ENCODE measurements at places on chromosomes 16 and 17. TPM values are rescaled to one million over a fixed set of nuclear protein-coding genes. Genes with fewer than 3 reads are reported as not detected.

Gene SMIM5
- 0.07 TPM for total RNA-seq

GRCh38 chr17:10003705-10004104 is 98.6 kb upstream of the RCVRN start:
- no peak for DNase-seq

Gene CBX2
- 9.5 TPM for total RNA-seq

GRCh38 chr17:185445-186138 is 4.1 kb upstream of the DOC2B start:
- DNase-seq: no peak

DNA sequence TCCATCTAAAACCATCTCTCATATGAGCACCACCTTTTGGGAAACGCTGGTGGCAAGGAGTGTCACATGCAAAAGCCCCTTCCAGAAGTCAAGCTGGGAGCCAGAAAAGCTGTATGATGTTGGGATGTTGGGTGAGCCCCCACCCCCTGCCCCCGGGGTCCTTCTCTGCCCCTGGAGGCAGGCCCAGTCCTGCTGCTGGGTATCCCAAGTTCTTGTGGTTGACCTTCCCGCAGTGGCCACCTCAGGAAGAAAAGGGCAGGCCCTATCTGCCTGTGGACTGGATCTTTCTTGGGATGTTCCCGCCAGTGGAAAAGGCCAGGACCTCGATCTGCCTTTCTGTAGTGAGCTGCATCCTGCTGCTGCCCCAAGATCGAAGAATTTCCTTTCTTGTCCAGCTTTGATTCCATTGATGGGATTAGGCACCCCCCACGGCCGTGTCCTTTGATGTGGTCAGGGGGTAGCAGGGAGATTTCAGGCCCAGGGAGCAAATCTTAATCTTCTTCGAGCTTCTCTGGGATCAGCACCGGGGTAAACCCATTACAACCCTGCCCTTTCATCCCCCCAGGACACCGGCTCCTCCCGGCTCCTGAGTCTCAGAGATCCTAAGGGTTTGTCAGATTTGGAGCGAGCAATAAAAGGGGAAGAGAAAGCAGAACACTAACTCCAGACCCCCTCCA is 165.6 kb downstream of the RAB11FIP4 start:
- no peak for DNase-seq

Gene TBC1D28
- not detected for total RNA-seq

Gene SPNS2
- total RNA-seq: 6.8 TPM

DNA sequence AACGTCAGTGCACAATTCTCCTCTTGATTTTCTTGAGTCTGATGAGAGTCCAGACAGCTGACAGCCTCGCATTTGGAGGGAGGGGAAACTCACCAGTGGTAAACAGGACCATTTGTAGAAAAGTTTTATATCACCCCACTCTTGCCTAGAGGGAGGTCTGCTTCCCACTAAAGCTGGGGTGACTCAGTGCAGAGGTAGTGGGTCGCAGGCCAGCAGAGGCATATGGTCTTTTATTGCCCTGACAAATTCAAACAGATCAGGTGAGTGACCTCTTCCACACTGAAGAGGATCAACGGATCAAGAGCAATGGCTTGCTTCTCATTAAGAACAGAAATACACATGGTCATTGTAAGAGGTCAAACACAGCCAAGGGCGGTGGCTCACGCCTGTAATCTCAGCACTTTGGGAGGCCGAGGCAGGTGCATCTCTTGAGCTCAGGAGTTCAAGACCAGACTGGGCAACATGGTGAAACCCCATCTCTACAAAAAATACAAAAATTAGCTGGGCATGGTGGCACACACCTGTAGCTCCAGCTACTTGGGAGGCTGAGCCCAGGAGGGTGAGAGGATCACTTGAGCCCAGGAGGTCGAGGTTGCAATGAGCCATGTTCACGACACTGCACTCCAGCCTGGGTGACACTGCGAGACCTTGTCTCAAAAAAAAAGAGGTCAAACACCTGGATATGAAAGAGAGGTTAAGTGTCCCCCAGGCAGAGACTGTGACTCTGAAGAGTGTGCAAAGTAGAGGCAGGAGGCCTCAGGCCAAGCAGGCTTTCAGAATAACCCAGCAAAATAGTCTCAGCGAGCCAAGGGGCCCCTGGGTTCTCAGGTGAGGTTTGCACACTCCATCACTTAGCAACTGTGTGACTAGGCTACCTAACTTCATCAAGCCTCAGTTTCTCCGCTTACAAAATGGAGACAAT is 56.5 kb upstream of the ERN1 start:
- DNase-seq: no peak

DNA sequence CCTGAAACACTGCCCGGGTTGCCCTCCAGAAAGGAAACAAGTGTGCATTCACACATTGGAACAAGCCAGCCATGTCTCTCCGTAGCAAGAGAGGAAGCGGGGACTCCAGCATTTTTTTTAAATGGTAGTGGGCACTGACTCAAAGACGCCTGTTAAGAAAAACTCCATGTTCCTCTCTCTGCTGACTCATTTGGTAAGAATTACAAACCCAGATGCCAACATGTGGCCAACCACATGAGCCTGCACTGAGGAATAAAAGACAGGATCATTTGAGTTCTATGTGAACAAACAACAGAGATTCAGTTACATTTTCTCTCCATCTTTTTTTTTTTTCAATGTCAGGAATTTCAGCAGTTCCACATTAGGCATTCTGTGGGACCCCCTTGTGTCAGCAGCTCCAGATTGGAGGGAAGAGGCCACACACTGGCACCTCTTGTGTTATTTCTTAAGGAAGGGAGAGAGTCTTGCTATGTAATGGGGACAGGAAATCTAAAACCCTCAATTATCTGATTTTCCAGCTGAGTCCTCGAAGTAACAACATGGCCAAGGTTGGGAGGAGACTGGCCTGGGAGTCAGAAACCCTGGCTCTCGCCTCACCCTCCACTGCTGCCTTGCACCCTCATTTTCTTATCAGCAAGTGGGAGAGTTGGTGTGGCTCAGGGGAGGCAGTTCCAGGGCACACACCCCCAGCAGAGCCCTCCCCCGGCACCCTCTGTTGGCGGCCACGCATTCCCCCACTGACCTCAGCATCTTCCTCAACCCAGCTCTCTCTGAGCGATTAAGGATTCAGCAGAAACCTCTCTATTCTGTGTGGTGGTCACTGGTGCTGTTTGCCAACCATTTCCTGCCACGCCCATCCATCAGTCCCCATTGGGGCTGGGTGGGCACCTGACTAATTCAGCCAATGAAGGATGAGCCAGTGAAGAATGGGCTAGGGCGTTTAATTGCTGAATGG is 173.0 kb downstream of the FOXL1 start:
- peak; percentile 47 for DNase-seq
